ENCODE measurements at places on chromosomes 5 and 9.

DNA sequence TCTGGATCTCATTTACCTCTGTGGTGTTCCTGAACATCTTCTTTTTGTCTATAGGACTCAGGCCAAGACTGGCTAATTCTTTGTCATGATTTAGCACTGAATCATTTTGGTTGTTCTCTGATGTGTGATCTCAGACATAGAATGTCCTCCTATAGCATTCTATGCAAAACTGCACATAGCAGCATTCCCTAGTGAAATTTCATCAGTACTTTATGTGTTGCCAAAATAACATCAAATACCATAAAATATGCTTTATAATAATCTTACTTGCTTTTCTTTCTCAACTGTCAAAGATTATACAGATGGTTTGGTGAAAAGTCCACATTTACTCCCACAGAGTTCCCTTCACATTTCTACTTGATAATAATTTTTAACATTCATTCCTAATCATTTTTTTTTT lies 115.7 kb upstream of the MPDZ start:
- no peak for DNase-seq

DNA sequence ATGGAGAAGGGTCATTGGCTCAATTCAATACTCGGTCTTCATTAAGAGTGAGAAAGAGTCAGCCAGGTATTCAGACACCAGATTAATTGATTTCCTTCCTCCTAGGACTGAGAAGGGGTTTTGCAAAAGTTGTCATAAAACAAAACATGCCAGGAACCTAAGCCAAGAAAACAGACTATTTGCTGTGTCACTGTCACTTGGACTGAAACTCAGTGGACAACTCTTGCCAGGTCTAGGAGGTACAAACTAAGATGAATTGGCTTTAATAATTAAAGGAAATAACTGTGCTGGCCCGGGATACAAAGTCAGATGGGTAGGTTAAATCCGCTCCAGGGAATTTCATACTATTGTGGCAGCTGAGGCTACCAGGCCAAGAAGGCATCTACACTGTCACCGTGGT lies 71.1 kb upstream of the TBC1D9B start:
- no peak for DNase-seq

GRCh38 chr9:118522093-118523028 lies 818.2 kb downstream of the TLR4 start:
- no peak for DNase-seq

DNA sequence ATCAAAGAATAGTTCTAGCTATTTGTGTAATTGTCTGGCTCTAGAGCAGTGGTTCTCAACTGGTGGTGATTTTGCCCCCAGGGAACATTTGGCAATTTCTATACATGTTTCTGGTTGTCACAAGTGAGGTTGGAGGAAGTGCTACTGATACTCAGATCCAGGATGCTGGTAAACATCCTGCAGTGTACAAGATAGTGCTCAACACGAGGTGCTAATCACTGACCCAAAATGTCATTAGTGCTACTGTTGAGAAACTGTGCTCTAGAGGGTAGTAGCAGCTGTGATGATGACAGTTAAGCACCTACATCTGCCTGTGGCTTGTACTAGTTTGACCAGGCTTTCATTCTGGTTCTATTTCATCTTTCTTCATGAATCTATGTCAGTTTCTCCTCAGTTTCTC lies 22.1 kb downstream of the LRRC19 start:
- DNase-seq: no peak

DNA sequence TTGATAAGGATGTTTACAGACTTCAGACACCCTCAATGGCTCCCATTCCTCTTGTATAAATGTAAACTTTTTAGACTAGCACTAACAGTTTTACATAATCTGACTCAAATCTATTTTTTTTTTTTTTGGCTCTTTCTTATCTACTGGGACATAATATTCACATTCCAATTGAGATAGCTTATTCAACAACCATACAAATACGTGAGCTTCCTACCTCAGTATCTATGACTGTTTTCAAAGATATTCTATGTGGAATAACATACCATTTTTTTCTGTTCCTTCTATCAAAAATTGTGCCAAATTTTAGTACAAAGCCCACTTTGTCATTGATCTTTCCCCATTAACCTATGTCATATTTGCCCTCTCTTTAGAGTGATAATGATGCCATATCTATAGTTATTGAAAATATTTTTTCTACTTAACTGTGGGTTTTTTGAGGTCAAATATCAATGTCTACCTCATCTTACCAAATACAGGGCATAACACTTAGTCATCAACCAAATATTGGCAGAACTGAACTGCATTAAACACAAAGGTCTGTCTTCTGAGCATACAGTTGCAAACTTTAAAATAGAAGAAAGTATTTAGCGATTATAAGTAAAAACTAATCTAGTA lies 482.6 kb downstream of the PTPRD start:
- no peak for DNase-seq

GRCh38 chr5:112732131-112732530 lies 5.6 kb upstream of the APC start:
- no peak for DNase-seq

DNA sequence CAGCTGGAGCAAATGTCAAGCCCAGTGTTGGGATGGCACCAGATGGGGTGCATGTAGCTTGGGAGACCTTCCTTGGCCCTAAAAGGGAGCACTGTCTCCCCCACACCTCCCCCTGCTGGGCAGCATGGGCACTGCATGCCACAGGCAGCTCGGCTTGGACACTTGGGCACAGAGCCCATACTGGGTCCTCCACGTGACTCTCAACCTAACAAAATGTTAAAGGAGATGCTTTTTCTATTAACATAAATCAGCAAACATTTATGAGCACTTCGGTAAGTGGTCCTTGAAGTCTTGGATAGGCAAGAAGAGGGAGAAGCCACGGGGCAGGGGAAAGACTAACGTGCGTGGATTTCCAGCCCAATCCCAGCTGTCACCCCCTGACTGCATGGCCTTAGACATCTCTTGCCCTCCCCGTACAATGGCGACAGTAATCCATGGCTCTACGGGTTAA lies 23.9 kb upstream of the MAPK9 start:
- no peak for DNase-seq

- no peak for DNase-seq
Observed at GRCh38 chr9:36560771-36561170, 11.9 kb upstream of the MELK start.

DNA sequence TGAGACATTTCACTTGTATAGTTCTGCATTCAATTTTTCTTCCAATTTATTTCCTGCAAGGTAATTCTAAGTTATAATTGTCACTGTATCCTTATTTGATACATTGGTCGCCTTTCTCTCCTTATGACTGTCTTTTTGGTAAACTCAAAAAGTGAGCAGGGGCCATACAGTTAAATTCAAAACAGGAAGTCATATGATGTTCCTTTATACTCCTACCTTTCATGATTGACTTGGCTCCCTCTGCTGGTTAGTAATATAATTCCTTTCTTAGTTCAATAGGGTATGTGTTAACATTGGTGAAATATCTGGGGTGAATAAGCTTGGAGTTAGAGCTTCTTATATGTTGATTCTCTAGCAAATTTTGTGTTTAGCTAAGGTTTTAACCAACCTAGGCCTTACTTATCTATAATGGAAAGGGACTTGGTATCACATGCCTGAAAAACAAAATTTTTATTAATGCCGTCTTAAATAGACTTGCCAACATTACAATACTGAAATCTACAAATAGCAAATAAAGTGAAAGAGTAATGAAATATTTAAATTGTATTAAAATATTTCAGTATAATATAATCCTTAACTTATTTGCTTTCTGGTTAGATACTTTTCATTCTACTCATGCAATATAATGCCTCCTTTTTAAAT lies 6.0 kb upstream of the NIPBL start:
- no peak for DNase-seq

- DNase-seq: no peak
Observed at GRCh38 chr5:51433052-51433710, 49.9 kb downstream of the ISL1 start.

DNA sequence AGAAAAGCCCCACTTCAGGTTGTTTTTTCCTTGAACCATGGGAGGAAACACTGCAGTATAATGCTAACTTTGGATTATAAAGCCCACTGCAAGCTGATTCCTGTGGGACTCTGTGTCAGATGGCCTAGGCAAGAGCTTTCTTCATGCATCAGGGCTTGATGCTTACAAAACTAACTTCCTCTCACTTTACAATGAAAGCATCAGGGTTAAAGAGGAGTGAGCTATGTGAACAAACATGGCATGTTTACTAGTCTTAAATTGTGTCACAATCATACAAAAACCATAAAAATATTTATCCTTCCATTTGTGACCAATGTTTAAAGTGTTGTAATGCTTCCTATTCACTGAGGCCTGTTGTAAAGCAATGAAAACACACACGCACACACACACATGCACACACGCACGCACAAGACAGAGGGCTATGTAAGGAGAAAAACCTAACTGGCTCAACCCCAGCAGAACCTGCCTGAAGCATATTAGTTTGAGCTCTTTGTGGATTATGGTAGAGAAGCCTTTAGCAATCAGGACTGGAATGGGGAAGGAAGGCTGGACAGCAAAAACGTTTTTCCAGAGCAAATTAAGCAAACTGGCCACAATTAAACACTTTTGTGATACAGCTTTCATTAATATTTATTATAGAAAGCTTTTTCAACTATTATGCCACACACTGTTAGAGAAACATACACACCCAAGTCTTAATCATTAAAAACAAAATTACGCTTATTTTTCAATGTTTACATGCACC lies 122.2 kb downstream of the AUH start:
- DNase-seq: no peak

GRCh38 chr5:31763424-31763823 lies 124.5 kb downstream of the PDZD2 start:
- DNase-seq: no peak

- DNase-seq: no peak
Observed at GRCh38 chr9:76564297-76564696, 105.3 kb downstream of the GCNT1 start.

- DNase-seq: no peak
Observed at GRCh38 chr5:136750224-136750862, 385.0 kb upstream of the TRPC7 start.

GRCh38 chr9:128995791-128996190 lies 32.3 kb downstream of the SH3GLB2 start:
- DNase-seq: no peak

DNA sequence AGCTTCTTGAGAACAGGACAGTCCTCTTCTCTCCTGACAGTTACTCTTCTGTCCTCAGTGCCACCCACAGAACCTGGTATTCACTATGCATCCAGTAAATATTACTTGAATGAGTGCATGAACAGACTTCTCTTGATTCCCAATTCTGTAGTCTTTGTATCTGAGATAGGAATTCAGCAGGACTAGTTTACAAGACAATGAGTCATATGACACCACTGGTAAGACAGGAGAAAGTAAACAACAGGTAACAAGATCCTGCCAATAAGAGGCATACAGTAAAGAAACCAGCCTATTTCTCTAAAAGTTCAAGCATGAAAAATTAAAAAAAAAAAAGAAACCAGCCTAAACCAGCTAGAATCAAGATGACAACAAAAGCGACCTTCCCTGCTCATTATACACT lies 6.2 kb downstream of the ZNF883 start:
- no peak for DNase-seq

- DNase-seq: no peak
Observed at GRCh38 chr9:137031904-137032640, at the start of gene FUT7. TSS of gene FUT7 (minus strand) at chr9:137032088. CDS start at chr9:137031991, 97 bp downstream.

- no peak for DNase-seq
Observed at GRCh38 chr5:107451028-107451427, 219.7 kb downstream of the EFNA5 start.

GRCh38 chr5:119368238-119368630 lies 12.4 kb downstream of the TNFAIP8 start:
- DNase-seq: no peak

GRCh38 chr9:80061096-80061495 lies 489.3 kb downstream of the TLE4 start:
- no peak for DNase-seq

DNA sequence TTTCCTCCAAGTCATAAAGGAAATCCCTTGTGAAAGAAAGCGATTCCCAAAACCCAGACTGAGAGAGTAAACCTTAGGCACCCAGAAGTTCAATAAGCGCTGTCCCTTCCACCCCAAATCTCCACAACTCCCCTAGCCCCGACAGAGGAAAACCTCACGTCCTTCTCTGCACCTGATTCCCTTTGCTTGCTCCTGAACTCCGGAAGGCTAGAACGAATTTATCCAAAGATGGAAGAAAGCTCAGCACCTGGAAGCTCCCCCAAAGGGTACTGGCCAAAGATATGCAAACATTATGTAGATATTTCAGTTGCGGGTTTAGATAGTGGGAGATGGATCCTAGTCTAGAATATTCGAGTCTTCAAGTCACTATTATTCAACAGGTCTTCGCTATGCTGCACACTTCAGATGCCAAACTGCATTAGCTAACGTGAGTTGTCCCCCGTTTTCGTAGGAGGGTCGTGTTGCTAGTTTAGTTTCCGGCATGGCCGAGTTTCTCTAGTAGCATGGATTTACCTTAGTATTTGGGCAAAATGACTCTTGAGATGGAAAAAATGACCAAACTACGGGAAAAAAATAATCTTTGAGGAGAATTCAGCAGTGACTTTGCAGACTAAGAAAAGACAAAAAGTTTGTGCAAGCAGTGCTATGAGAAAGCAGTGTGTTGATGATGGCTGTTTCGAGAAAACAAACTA lies 27.7 kb downstream of the NR2F1 start:
- no peak for DNase-seq

DNA sequence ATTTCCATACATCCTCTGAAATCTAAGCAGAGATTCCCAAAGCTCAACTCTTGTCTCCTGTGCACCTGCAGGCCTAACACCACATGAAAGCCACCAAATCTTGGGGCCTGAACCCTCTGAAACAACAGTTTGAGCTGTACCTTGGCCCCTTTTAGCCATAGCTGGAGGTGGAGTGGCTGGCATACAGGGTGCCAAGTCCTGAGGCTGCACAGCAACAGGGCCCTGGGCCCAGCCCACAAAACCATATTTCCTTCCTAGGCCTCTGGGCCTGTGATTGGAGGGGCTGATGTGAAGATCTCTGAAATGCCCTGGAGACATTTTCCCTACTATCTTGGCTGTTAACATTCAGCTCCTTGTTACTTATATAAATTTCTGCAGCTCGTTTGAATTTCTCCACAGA lies 26.5 kb downstream of the DOCK2 start:
- DNase-seq: no peak

DNA sequence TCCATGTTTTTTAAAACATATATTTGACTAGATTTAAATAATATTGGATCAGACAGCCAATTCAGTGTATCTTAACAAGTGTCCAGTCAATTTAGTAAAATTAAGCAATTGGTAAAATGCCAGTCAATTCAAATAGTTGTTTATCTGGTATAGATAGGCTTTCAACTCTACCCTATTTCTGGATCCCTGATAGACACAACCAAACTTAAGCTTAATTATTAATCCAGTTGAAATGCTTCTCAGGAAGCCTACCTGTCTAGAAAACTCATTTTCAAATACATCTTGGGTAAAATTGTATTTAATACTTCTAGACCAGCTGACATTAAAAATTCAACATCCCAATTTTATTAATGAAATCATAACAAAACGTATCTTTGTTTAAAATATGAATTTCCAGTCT lies 710.8 kb upstream of the GRAMD2B start:
- DNase-seq: no peak

DNA sequence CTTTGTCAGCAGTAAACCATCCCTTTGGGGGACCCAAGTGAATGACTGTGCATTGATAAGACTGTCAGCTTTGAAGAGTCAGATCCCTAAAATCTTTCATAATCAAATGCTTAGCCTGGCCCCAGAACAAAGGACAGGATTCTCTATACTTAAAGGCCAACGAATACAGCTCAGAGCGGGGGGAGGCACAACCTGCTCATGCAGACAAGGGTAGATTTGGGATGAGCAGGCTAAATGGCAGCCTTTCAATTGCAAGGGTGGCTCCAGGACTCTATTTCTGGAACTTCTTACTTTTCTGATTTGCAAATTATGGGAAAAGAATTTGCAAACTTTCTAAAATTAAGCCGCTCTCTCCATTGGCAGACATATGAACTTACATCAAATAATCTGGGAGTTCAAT lies 66.4 kb downstream of the ELL2 start:
- no peak for DNase-seq

Data from thoracic aorta (tissue), 2 donors.